EH (cell line): ENCODE measurements at places on chromosomes 4 and X.

- no peak for DNase-seq
Observed at GRCh38 chr4:101851672-101852071, 61.1 kb downstream of the BANK1 start.

DNA sequence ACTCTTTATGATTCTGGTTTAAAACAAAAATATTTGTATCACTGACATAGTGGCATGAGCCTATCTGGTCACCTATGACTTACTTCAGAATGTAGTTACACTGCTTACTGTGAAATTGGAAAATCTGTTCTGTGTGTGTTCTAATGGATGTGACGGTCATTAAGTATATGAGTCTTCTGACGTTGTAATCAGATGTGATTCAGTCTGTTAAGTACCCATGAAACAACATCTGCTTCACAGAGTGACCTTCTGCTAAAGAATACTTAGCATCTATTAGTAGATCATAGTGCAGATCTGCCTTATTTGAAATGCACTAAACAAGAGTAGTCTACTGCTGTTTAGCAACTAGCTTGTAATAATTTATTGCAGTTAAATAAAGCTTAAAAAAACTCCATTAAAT is 317.1 kb downstream of the DCTD start:
- DNase-seq: peak; percentile 44

GRCh38 chr4:108080747-108081146 is 88.0 kb downstream of the LEF1 start:
- DNase-seq: no peak

GRCh38 chr4:134740290-134740689 is 538.7 kb upstream of the PABPC4L start:
- DNase-seq: no peak

GRCh38 chrX:43949669-43950068 is 23.5 kb downstream of the NDP start:
- DNase-seq: no peak

DNA sequence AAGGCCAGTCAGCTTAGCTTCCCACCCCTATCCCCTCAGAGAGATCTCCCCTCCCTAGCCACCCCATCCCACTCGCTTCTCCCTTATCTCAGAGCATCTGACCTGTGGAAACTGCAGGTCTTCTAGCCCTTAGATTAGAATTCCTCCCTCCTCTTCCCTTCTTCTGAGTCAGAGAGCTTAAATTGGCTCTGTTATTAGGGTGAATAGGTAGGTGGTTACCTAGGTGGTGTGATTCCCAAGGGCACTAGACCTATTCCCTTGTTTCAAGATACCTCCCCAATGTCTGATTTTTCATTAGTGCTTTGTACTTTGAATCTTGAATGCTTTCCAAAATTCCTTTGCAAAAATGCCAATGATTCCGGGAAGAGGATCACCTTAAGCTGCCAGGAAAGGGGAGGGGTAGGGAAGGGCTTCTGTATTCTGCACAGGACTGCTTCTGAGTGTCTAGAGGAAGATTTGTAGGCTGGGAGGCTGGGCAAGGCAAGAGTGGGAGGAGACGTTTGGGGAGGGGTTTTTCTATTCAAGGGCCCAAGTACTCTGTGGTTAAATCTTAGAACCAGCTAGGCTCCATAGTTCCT is 24.5 kb upstream of the MSN start:
- no peak for DNase-seq

- peak; percentile 4 for DNase-seq
Observed at GRCh38 chrX:11566789-11567188, 98.9 kb downstream of the ARHGAP6 start.

- no peak for DNase-seq
Observed at GRCh38 chr4:61067381-61067780, 132.7 kb upstream of the ADGRL3 start.
